Activated naive CD4-positive, alpha-beta T cell treated with Interleukin-2 at 50 U/mL for 16 hours (primary cell): ENCODE measurements at places on chromosomes 5 and 9.

DNA sequence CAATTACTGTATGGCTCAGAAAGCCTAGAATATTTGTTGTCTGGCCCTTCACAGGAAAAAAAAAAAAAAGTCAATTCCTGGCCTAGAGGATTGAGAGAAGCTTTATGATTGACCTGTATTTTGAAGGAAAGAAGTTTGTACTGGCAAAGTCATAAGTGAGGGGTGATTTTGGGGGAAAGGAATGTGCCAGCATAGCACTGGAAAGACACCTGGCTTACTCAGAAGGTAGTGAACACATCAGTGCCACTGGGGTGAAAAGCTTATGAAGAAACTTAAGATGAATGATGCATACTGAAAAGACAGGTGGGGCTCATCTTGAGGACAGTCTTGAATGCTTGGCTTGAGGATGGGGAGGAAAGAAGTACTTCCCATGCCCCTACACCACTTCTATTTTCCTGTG is 127.9 kb upstream of the RASA1 start:
- no peak for DNase-seq

DNA sequence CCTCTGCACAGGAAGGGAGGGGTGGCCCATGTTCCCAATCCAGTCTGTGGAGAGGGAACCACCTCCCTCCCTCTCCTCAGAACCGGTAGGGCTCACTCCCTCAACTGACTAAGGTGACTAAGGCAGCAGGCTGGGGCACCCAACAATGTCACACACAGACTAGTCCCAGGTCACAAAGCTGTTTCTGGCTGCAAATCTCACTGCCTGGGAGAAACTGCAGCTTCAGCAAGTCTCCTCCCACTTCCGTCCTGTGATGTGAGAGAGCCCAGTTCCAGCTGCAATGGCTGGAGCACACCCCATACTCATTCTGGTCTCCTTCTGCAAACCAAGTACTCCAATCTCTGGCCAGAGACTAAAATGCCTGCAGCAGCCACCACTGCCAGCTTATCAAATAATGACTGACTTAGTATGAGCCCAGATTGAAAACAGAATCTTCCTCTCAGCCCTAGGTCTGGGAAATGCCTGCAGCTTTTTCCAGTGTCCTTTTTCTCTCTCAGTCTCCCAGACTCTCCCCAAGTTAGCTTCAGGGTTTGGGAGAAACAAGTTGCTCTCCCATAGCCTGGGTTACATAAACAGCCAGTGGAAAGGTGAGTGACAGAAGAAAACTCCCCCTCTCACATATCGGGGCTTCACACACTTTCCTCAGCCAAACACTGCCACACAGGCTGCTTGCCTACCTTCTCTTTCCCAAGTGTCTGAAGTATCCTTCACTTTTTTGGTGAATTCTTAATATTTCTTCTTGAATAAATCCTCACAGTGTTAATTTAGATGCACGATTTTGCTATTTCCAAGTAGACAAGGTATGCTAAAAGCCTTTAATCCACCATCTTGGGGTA is 247.4 kb upstream of the RASA1 start:
- DNase-seq: peak; percentile 24

DNA sequence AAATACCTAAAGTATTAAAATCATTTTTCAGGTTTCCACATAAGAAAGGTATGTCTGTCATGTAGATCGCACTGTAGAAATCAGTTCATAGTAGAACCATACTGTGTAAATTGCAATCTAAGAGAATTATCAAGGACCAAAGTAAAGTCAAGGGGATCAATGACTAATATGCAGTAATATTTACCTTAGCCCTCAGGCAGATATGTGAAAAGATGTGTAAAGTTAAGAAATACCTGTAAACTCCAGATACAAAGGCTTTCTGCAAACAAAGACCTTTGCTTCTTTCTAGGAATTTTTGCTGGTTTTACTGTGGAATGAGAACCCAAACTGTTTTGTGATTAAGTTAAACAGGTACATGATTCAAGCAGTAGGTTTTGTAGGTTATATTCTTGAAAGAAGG is 11.6 kb downstream of the POLK start:
- DNase-seq: no peak

DNA sequence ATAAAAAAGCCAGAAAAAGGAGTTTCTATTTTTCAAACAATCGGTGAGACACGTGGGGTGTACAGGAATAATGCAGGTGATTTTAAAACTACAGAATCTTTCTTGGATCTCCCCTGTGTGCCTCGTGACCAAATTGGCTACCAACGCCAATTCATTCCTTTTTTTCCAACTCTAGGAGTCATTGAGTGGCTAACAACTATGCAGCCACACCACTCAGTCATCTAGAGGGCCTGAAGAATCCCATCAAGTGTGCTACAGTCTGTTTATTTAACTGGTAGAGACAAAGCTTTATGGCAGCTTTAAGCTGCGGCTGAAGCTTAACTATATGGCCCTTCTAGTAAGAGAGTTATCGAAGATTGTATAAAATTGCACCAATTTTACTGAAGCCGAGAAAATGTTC is 113.1 kb upstream of the NIPBL start:
- DNase-seq: no peak

- DNase-seq: no peak
Measured at GRCh38 chr9:88533951-88534455, 975 bp upstream of the NXNL2 start.

DNA sequence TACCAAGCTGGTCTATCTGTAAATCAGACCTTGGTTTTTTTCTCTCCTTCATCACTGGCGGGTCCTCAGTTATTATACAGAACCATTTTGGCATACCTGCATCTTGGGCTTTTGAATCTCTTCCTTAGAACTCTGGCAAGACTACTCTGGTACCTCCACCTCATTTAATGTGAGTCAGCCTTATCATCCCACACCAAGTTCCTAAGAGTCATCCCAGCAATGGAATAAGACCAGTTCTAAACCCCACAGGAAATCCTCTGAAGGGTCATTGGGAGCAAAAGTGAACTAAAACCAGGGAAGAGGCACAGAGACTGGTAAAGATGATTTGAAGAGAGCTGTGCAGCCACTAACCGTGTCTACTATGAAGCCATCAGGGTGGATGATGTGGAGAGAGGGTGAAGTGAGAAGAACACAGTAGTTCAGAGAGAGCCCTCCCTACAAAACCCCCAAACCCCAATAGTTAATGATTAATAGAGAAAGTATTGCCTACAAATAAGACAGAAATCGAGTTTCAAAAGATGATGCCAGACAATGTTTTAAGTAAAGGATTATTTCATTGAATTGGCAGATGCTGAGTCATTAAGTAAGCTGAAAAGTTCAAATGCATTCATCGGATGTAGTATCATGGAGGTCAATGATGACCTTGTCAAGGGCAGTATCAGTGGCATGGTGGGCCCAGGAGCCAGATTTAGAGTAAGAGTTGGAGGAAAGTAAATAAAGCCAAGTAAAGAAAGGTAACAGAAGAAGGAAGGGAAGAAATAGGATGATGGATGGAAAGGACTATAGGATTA is 85.4 kb downstream of the PCSK1 start:
- DNase-seq: no peak

DNA sequence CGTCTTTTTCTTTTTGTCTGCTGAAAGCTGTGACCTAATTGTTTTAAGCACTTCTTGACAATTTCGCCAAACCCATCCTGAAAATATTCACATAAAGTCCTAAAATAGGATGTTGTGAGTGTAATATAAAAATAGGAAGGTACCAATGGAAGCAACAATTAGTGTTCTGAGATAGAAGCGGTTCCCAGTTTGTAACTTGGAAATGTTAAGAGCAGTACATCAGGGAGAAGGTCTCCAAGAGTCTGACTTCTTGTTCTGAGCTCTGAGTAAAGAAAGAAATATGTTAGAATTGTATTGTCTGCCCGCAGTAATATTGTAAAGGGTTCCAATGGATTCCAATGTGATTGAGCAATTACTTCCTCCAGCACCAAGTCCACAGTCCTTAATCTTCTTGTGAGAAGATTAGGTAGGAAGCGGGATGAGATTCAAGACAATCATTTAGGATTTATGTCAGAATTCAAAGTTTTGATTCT is 3.9 kb downstream of the VCAN start:
- no peak for DNase-seq

DNA sequence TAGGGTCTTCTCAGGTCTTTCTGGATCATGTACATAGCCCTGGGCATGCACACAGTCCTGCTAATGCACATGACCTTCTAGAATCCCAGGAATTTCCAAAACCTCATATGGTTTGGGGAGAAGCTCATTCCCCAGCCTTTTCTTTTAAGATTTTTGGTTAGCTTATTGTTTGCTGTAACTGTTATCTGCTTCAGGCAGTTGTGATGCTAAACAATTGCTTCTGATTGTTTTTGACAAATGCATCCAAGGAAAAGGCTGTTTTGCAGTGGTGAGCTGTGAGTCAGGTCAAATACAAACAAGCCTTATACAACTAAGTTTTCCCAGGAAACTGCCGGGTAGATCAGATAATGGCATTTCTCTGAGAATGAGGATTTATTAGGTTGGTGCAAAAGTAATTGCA is 32.7 kb downstream of the SMC5 start:
- DNase-seq: no peak

GRCh38 chr9:35574578-35575122 is 30.4 kb upstream of the TESK1 start:
- no peak for DNase-seq

DNA sequence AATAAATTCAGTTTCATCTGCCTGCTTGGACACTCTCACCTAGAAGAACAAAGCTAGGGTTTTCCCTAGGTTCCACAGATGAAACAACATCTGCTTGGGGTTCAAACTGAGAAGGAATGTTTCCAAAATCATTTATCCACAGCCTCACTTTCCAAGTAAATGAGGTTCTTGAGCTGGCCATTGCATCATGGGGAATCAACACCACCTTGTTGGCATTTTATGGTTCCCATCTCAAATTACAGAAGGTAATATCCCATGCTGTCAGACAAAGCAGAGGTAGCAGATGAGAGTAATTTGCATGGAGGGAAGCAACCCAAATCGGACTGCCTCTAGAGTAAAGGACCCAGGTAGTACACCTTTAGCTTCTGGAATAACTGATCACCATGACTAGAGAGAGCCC is 10.5 kb upstream of the NR4A3 start:
- DNase-seq: no peak

DNA sequence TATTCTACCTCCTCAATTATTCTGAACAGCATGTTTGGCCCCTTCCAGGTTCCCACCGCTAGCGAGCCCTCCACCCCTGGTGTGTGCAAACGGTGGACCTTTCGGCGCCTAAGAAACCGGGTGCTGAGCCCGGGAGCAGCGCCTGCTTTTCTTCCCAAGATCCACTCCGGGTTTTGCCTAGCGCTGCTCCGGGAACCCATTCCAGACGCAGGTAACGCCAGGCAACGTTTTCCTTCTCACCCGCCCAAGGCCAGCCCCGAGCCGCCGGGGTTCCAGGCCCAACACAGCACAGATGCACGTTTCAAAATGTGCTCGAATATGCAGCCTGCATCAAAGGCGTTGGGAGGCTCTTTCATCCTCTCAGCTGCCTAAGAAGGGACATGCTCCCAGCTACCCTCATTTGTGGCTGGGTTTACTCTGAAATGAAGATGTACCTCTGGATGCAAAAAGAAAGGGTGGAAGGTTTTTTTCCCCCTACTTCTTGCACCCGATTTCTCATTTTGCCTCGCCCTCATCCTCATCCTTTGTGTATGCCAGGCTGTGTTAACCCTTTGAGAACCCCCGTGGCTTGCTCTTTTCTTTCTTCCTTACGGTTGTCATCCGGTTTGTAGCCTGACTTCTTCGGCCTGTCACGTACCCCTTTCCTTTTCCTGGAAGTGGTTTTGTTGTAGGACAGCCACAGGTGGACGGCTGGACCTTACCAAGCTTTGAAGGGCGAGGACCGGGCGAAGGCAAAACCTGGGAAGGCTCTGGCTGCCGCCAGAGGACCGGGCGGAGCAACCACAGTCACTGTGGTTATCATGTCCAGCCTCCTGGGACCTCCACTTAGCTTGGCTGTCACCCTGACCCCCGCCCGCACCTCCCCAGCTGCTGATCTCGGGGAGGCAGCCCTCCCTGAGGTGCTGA is 226.9 kb downstream of the SMARCA2 start:
- peak; percentile 64 for DNase-seq

GRCh38 chr5:151223447-151224264 is at the start of gene CCDC69:
Gene CCDC69 (minus strand): TSS chr5:151224092. CDS start chr5:151223970, 122 bp downstream.
- peak; percentile 65 for DNase-seq

GRCh38 chr9:135566552-135566951 is 5.0 kb downstream of the PAEP start:
- DNase-seq: no peak

DNA sequence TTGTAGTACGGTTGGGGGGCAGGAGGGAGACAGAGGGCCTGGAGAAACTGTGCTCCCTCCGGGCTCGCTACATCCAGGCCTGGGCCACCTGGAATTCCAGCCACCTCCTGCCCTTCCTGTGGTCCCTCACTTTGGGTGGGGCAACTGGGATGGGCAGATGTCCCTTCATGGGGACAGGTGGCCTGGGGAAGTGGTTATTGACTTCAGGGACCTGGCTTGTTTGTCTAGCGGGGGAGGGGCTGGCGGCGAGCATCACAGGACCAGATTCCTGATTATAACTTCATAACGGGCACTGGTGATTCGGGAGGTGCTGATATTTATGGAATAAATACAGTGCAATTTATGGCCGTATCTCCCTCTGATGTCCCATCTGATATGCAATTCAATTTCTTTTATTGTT is 20.1 kb upstream of the LAMC3 start:
- DNase-seq: no peak

DNA sequence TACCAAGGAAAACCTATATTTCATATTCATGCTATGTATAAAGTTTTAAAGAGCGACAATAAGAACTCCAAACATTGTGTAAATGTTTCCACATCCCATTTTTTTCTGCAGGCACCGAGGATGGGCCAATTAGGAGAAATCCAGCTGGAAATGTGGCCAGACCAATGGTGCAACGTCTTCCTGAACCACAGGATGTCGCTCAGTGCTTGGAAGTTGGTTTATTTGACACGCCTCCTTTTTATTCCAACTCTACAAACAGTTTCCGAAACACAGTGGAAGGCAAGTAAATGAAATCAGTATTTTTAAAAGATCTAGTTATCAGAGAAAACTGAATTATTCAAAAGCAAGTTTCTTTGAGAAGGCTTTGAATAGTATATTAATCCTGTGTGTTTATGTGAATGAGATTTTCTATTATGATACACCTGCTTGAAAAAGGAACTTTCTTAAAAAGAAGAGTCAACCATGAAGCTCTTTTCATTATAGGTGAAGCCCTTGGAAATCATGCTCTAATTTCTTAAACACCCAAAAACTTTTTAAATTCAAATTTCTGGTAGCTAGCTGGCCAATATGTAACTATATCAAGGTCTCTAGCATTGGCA is 9.1 kb downstream of the TYRP1 start:
- no peak for DNase-seq

DNA sequence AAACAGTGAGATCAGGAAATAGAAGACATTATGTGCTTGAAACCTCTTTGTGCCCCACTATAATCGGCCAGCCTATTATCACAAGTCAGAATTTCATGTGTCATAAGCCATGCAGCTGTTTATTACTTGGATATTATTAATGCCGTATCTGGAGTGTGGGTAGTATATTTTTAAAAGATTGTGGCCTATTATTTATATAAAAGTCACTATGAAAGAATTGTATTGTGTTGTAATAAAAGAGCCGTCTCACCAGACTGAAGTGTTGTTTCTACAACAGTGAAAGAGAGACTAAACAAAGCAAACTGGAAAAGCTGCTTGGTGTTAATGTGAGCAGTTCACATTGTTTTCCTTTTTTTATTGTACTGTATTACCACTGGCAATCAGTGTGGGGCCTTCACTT is 449.1 kb downstream of the PSAT1 start:
- no peak for DNase-seq
